ENCODE measurements at places on chromosomes 16 and 17. TPM values are rescaled to one million over a fixed set of nuclear protein-coding genes. Genes with fewer than 3 reads are reported as not detected.

- DNase-seq: no peak
Observed at GRCh38 chr16:87789437-87790291, 23.9 kb upstream of the KLHDC4 start.

DNA sequence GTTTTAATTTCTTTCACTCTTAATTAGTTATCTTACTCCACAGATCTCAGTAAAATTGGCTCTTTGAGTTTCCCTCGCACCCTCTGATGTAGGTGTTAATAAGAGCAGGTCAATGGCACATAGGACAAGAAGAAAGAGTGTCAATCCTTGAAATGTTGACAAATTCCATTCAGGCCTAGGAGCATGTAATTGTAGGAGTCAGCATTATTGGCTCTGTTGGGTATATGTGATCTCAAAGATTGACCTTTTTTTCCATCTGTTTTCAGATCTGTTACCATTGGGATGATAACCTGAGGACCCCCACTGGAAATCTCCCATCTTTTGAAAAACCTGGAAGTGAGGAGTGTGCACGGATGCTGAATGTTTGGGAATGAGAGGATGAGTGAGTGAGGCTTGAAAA lies 11.8 kb upstream of the TBKBP1 start:
- no peak for DNase-seq

DNA sequence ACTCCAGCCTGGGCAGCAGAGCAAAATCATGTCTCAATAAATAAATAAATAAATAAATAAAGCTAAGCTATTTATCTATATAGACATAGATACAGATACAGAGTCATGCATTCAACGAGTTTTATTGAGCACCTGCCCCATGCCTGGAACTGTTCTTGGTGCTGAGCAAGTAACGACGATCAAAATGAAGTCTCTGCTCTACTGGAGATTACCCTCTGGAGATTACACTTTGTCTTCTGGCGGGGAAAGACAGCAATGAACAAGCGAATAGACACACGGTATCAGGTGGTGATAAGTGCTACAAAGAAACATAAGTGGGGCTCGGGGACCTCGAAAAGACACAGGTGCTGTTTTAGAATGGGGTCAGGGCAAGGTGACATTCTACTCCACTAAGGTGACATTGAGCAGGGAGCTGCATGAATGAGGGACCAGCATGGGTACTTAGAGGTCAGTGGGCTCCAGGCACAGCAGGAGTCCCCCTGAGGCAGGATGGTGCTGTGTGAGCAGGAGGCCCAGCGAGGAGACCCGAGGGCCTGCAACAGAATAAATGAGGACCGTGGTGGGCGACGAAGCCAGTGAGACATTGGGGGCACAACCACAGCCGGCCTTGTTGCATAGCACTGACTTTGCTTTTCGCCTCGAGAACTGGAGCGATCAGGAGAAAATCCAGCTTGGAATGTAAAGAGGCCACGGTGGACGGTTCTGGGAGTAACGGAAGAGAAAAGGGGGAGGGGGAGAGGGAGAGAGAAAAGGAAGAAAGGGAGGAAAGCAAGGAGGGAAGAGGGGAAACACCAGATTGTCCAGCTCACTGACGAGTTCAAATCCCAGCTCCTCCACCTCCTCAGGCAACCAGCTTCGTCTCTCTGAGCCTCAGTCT lies 42.4 kb upstream of the MEAK7 start:
- no peak for DNase-seq

Gene SHISA6
- total RNA-seq: not detected

Gene ACSM5
- 2.8 TPM for total RNA-seq

GRCh38 chr16:12458591-12459358 lies 344.9 kb downstream of the CPPED1 start:
- DNase-seq: peak; percentile 36

- DNase-seq: no peak
Observed at GRCh38 chr16:78530283-78530682, 430.8 kb downstream of the WWOX start.

Gene BRICD5
- 6.8 TPM for total RNA-seq

GRCh38 chr17:78127239-78127887 lies 1.2 kb downstream of the TMC6 start:
- DNase-seq: peak; percentile 93

Gene RASD1
- 43.4 TPM for total RNA-seq

Gene WNK4
- total RNA-seq: not detected

GRCh38 chr16:76118344-76118743 lies 158.9 kb upstream of the CNTNAP4 start:
- DNase-seq: no peak

DNA sequence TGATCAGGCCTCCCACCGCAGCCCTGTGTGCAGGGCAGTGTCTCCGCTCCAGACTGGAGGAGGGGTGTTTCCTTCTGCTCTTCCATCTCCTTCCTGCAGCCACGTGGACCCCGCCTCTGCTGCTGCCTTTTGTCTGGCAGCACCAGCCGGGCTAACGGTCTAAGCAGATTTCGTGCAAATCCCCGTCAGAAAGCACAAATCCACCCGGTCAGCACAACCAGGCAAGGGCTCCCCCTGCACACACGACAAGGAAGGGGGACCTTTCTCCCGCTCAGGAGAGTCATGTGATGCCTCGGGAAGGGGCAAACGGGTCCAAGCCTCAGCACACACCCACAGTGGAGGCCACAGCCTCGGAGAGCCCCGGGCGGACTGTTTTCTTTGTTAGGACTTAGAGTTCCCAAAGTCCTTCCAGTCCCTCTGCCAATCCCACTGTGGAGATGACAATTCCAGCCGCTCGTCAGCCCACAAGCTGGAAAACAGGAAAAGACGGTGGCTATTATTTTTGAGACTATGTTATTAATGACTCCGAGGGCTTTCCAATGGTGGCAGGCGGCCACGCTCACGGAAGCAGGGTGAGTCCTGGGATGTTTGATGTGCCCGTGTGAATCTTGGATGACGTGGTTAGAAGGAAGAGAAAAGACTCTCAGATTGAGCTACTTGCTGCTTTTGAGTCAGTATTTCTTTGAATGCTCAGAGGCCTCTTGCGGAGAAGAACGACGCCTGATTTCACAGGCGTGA lies 22.5 kb upstream of the MEAK7 start:
- DNase-seq: no peak

Gene AURKB
- 1.3 TPM for total RNA-seq

- peak; percentile 71 for DNase-seq
Observed at GRCh38 chr17:28372203-28372944, 880 bp downstream of the SARM1 start.

Measured in right cardiac atrium (tissue), 5 donors.